Activated CD4-positive, CD25-positive, alpha-beta regulatory T cell treated with anti-CD3 and anti-CD28 coated beads, Interleukin-2, amount 50 U/mL, for 72 hours (primary cell): ENCODE measurements at places on chromosomes 13 and 19.

DNA sequence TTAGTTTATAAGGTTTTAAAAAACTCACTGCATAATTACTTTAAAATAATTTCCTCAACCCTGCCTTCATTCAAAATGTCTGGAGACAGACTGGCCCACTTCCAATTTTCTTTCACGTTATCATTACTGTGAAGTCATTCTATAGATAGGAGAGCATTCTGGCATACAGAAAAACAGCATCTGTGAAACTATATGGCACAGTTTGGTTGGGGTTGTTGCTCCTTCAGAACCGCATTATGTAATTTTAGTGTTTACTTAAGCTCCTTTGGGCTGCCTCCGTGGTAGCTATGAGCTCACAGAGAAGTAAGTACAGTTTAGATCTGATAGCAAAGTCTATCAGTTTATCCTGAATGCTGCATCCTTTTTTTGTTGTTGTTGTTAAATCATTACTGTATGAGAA lies 104.3 kb downstream of the KCNRG start:
- DNase-seq: no peak

GRCh38 chr13:74032325-74032724 lies 101.9 kb downstream of the KLF12 start:
- DNase-seq: no peak

GRCh38 chr19:38723990-38724854 lies 20.1 kb downstream of the CAPN12 start:
- no peak for DNase-seq

DNA sequence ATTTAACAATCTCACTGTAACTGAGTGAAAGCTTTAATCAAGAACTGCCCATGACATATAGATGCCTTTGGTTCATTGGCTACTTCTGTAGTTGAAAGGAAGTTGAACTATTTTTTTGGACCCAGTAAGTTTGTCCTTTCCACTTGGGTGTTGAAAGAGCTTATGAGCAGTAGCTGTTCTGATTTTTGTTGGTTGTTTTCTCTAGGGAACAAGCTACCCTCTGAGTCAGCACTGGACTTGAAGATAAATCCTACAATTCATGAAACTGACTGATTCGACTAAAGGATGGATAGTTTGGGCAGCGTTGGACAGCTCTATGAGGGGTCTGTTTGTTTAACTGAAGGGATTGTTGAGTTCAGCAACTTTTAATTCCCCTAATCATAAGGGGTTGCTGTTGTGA lies 101.0 kb downstream of the PAN3 start:
- DNase-seq: no peak

DNA sequence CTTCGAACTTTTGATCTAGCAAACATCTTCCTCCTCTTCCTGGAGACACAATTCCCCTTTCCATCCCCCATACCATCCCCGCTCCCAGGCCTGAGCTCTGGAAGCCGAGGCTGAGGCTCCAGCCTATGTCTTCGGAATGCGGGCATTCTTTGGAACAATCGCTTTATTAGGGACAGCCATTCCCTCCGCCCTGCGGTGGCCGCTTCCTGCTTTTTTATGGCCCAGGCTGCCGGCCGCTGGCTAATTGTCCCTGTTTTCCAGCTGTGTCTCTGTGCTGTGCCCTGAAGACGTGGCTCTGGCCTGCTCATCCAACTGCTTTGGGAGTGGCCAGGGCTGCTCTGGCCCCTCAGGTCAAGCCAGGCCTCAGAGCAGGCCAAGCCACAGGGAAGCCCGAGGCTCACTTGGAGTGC lies 2.1 kb upstream of the CDX2 start:
- DNase-seq: no peak

GRCh38 chr19:55651236-55651635 lies 3.2 kb downstream of the CCDC106 start:
- DNase-seq: no peak

- DNase-seq: no peak
These were observed 6.6 kb upstream of the LMTK3 start for GRCh38 chr19:48518207-48518606.

DNA sequence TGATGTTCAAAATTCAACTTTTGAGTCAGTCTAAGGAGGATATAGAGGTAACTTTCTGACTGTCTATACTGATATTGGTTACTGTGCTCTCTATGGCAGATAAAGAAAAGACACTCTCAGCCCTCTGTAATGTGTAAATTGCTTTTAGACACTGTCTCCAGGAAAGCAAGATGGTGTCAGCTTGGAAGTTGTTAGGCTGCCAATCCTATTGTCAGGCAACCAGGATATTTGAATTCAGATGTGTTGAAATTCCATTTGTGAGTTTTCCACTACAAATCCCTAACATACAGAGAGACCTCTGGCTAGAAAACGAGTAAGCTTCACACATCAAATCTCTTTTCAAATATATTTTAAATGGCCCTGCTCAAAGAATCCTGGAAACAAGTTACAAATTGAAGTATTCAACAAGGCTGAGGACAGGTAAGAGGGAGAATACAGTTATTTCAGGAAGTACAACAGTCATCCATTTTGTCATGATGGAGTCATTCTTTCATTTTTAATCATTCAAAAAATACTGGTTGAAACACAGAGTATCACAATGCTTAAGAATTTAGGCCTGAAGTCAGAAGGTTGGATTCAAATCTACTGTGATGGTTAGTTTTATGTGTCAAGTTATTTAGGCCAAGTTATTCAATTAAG lies 312.0 kb downstream of the OLFM4 start:
- DNase-seq: no peak

DNA sequence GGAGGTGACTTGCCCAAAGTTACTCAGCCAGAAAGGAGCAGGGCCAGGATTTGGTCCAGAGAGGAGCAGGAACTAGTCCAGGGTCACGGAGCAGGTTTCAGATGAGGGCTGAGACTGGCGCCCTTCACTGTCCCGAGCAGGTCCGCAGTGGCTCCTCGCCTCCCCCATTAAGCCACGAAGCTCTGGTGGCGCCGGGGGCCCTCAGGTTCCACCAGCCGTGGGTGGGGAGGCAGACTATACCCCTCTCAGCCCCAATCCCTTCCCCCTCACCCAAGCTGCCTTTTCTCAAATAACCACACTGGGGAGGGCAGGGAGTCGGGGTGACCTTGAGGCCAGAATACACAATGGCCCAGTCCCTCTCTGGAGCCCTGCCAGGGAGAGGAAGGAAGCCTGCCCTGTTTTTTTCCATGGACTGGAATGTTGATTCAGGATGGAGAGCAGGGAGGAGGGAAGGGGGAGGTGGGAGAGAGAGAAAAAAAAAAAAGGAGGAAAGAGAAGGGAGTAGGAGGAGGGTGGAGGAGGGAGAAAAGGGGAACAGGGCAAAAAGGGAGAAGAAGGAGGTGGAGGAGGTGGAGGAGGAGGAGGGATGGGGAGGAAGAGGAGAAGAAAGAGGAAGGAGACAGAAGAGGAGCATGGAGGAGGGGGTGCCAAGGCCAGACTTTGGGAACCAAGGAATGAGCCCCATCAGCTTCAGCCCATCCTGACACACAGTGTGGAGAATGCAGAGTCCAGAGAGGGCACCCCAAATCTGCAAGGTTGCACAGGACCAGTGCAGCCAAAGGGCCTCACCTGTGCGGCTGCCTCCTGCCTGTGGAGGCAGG lies 19.7 kb downstream of the CEACAM16 start:
- DNase-seq: no peak

DNA sequence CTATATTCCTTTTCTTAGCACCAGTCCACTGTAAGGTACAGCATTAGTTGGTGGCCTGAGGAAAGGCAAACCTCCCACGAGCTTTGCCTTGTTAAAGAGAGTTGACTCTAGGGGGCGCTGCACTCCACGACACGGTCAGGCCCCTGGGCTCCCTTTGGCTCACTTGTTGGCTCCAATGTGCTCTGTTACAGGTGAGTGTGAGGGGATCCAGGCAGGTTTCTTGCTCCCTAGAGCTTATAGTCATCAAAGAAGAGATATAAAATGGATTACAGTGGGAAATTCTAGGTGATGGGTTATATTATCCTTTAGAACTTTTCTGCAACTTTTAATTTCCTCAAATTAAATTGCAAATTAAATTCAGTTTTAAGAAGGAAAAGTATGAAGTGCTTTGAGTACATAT lies 3.7 kb downstream of the WDR87 start:
- DNase-seq: peak; percentile 81

DNA sequence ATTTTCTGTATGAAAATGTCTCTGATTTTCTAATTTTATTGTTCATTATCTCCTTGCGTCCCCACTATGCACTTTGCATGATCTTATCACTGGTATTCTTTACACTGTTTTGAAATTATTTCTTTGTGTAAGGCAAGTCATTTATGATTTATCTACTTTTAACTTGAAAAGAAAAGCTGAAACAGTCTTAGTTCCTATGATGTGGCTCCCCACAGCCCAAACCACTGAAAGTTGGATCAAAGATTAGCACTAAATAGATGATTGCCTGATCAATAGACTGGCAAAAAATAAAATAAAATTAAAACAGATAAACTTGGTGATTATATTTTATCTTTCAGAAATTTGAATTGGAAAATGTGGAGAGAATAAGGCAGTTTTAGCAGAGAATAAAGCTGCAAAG lies 1101.9 kb downstream of the PCDH9 start:
- no peak for DNase-seq

DNA sequence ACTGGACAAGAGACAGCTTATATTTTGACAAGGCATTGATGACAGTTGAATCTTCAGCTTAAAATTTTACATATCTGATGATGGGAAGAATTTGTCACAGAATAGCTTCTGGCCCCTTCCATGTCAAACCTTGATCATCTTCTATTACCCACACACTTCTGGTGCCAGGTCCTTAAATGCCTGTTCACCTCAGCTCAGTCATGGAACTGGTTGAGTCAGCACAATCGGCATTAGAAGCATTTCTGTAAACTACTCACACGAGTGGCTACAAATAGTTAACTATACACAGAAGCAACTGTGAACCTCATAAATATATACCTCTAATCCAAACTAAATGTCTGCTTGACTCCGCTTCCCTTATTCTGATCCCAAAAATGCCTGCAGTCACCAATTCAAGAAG lies 161.2 kb downstream of the FOXO1 start:
- no peak for DNase-seq

DNA sequence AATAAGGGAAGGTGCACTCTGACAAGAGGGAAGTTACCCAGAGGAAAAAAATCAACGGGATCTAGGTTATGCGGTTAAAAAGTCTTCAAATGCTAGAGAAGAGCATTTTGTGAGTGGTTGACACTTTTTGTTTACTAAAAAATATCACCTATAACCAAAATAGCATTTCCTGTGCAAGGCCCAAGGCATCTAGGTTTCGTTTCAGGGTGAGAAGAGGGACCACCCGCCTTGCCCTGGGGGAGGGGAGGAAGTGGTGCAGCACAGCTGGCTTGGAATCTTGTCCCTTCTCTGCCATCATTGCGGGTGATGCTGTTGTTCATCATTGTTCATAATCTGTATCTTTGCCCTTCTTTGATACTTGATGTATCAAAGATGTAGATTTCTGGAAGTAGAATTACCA lies 80.6 kb downstream of the NUFIP1 start:
- DNase-seq: no peak

DNA sequence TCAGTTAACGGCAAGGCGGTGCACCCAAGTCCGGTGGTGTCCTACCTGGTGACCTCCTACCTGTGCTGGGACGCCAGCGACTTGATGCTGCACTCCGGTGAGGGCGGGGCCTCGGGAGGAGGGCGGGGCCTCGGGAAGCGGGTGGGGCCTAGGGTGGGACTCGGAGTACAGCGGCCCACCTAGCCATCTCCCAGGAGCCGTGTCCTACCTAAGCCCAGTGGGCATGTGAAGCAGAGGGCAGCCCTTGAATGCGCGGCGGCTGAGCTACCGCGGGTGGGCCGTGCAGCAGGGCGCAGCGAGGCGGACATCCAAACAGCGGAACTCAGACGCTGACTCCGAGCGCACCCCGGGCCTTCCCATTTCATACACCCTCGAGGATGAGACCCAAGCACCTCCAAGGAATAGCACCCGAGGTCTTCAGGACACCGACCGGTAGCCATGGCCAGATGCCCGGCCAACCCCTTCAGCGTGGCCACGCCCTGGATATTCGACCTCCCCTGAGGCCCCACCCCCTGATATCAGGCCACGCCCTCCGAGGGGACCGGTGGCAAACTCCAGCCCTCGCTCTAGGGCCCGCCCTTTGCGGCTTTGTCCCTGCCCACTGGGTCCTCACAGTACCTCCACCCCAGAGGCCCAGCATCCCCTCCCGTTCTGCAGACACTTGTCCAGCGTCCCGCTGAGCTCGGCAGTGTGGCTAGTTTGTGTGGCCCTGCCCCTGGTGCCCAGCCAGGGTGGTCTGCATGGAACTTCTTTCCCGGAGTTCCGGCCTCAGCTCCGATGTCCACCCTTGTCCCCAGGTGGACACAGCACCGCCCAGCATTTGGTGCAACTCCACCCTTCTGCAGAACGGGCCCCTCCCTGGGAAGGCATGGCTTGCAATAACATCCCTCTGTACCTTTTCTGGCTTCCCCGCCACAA lies 5.4 kb downstream of the KLK1 start:
- DNase-seq: peak; percentile 64

DNA sequence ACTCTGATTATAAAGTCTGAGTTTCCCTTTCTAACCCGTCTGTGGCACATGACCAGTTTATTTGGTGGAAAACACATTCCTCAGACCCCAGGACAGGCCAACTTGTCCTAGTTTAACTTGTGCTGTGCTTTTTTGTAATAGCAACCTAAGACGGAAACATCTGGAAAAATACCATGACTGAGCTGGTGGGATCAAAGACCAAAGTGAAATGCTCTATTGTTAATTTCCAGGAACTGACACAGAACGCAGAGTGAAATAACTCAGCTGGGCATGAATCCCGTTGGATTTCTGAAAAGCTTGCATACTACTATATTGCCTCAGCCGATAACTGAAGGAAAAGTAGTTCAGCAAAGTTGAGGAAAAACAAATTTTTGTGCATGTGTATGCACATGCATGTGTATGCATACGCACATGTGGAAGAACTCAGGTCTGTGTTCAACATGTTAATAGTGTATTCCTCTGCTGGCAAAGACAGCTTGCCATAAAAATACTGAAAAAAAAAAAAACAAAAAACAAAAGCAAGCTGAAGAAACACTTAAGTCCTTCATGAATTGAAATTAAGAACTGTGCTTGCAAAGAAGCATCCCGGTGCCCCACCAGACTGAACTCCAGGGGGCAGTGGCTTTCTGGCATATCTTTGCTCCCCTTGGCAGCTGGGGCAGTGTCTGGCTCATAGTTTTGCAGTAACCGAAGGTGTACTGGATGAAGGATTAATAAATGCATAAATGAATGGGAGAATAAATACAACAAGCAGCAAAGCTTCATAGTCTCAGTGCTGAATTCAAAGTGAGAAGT lies 187.8 kb downstream of the LHFPL6 start:
- no peak for DNase-seq

- DNase-seq: no peak
These were observed at the start of gene TGFBR3L for GRCh38 chr19:7914598-7915045. TSS of gene TGFBR3L (plus strand) at chr19:7914830.

DNA sequence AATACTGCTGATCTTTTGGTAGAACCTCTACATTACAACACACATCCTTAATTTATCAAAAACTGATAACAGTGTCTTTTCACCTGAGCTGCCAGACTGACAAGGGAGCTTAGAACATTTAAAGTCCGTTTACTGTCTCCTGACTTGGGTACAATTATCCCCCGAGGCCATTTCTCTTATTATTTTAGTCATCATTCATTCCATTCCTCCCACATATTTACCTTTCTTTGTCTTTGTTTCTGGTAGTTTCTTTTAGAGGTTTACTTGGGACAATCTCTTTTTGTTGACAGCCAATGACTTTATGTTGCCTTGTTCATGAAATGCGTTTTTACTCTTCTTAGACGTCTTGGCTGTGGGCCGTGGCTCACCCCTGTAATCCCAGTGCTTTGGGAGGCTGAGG lies 186.9 kb downstream of the PCCA start:
- DNase-seq: no peak
